Heart right ventricle (tissue), 16 donors: ENCODE measurements at places on chromosomes 1 and 21. TPM values are rescaled to one million over a fixed set of nuclear protein-coding genes. Genes with fewer than 3 reads are reported as not detected.

- DNase-seq: peak; percentile 48
These were observed 569 bp downstream of the ATF3 start for GRCh38 chr1:212608959-212609700.

- DNase-seq: no peak
These were observed 14.7 kb upstream of the CD2 start for GRCh38 chr1:116739371-116740012.

- no peak for DNase-seq
These were observed 183.6 kb downstream of the HFM1 start for GRCh38 chr1:91221017-91221416.

DNA sequence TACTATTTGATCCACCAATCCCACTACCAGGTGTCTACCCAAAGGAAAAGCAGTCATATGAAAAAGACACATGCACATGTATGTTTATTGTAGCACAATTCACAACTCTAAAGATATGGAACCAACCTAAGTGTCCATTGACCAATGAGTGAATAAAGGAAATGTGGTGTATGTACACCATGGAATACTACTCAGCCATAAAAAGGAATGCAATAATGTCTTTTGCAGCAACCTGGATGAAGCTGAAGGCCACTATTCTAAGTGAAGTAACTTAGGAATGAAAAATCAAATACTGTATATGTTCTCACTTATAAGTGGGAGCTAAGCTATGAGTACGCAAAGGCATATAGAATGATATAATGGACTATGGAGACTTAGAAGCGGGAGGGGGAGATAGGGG lies 12.6 kb downstream of the ADIPOR1 start:
- no peak for DNase-seq

DNA sequence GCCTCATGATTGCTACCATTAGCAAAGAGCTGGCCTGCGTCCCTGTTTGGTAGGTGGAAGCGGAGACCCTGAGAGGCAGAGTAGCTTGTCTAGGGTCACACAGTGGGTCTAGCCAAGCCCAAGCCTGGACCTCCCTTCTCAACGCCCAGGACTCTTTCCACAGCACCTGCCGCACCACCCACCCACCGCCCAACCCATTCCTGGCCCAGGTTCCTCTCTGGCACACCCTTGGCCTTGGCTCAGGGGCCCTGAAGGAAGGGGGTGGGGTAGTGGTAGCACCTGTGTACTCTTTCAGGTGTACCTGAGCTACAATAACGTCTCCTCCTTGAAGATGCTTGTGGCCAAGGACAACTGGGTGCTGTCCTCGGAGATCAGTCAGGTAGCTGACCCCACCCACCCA lies 19.3 kb downstream of the FAM151A start:
- no peak for DNase-seq

DNA sequence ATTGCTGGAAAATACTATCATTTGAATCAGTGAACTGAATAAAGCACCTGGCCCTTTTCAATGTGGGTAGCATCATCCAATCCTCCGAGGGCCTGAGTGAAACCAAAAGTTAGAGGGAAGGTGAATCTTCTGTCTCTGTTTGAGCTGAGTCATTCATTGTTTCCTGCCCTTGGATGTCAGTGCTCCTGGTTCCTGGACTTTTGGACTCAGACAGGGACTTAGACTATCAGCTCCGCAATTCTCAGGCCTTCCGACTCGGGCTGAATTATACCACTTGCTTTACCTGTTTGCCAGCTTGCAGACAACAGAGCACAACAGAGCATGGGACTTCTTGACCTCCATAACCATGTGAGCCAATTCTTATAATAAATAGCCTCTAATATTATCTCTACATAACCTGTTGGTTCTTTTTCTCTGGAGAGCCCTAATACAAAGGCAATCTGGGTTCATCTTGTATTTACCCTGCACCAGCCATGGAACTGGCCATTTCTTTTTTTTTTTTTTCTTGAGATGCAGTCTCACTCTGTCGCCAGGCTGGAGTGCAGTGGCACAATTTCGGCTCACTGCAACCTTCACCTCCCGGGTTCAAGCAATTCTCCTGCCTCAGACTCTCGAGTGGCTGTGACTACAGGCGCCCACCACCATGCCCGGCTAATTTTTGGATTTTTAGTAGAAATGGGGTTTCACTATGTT lies 19.2 kb upstream of the VASH2 start:
- no peak for DNase-seq

GRCh38 chr1:220798338-220798737 lies 11.6 kb downstream of the MTARC1 start:
- DNase-seq: no peak

DNA sequence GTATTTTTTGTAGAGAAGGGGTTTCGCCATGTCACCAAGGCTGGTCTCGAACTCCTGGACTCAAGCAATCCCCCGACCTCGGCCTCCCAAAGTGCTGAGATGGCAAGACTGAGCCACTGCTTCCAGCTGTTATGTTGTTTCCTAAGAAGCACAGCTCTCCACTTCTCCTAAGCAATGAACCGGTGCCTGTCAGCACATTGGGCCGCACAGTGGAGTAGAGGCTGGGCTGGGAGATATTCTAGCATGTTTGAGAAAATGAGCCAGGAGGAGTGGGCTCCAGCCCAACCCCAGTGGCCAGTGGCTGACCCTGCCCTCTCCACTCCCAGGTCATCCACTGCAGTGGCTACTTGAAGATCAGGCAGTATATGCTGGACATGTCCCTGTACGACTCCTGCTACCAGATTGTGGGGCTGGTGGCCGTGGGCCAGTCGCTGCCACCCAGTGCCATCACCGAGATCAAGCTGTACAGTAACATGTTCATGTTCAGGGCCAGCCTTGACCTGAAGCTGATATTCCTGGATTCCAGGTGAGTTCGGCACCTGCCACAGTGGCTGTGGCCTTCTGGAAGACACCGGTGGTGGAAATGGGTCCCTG lies 27.0 kb downstream of the SIM2 start:
- no peak for DNase-seq

DNA sequence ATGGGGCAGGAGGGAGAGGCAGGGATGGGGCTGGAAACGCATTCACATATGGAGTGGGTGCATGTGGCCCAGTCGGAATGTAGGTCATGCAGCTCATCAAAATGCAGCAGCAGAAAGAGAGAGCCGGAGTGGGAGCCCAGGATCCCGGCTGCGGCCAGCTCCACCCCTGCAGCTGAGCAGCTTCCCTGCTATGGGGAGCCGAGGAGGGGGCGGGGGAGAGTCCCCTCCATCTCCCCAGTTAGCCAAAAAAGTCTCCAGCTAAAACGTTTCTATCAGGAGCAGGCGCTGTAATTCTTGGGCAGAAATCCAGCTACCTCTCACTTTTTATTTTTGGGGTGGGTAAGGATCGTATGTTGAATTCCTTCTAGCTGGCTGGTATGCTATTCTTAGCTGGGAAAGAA lies 39.7 kb downstream of the MRPL37 start:
- DNase-seq: no peak

GRCh38 chr1:200525090-200525987 lies 95.2 kb downstream of the KIF14 start:
- no peak for DNase-seq

- DNase-seq: no peak
These were observed 673 bp upstream of the DHCR24 start for GRCh38 chr1:54887665-54888071.

GRCh38 chr1:147807405-147807804 lies 47.0 kb upstream of the GJA5 start:
- DNase-seq: no peak

DNA sequence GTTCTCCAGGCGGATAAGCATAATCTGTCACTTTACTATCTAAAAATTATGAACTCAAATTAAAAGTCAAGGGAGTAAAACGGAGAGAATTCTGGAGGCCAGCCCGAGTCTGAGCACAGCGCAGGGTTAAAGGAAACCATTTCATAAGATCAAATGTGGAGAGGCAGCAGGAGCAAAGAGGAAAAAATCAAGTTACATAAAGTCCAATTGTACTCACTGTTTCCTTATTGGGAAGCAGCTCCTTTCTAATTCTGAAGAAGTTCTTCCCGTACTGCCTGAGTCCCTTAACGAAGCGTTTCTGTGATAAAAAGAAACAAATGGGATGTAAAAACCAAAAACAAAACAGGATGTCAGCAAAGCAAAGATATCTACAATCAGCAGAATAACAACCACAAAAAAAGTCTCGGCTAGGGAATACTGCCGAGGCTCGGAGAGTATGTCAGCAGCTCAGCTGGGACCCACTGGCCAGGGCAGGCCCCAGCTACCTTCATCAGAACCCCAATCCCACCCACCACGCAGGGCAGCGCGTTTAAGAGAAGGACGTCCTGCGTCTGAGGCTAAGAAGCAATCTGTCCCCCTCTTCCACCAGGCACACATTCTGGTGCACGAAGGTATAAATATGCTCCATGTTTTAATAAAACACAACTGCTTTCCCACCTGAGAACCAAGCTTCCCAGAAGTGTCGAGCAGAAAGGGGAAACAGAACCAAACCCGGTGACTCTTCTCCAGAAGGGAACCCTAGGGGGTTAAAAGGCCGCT lies 104.8 kb downstream of the SLC45A1 start:
- no peak for DNase-seq

DNA sequence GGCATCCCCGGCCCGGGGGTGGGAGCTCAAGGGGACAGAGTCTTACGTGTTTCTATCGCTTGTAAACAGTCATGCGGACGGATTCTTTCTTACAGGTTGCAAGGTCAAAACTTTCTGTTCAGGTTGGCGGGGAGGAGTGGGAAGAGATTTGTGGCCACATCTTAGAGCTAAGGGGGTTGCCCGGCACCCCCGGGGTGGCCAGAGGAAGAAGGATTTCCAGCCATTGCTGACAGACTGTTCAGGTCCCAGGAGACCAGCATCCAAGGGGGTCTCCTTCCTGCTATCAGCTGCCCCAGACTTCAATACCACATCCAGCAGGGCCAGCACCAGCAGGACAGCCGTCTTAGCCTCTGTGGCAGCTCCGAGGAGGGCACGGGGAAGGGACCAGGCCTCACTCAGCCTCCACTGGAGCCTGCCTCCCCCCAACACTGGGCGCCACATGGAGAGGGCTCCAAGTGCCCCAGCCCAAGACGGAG lies 52.0 kb downstream of the KIF21B start:
- no peak for DNase-seq

- peak; percentile 83 for DNase-seq
These were observed 15.6 kb upstream of the HJV start for GRCh38 chr1:146036965-146037646.

GRCh38 chr1:207823880-207824566 lies 72.2 kb downstream of the CD46 start:
- DNase-seq: peak; percentile 85

GRCh38 chr1:88655685-88656299 lies 28.3 kb upstream of the PKN2 start:
- no peak for DNase-seq

DNA sequence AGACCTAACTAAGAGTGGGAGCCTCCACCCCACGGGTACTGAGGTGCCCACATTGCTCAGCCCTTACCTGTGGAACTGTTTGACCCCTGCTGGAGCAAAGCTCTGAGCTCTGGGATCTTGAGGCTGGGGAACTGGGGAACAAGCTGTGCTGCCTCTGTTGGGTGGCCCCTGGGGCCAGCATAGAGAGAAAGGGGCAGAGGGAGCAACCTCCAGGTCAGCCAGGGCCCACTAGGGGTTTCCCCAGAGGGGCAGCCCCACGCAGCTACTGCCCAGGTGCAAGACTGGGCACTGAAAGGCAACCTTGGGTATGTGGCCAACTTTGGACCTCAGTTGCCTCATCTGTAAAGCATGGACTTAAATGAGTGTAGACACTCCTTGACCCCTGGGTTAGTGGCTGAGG lies 23.5 kb upstream of the EPB41 start:
- DNase-seq: no peak

DNA sequence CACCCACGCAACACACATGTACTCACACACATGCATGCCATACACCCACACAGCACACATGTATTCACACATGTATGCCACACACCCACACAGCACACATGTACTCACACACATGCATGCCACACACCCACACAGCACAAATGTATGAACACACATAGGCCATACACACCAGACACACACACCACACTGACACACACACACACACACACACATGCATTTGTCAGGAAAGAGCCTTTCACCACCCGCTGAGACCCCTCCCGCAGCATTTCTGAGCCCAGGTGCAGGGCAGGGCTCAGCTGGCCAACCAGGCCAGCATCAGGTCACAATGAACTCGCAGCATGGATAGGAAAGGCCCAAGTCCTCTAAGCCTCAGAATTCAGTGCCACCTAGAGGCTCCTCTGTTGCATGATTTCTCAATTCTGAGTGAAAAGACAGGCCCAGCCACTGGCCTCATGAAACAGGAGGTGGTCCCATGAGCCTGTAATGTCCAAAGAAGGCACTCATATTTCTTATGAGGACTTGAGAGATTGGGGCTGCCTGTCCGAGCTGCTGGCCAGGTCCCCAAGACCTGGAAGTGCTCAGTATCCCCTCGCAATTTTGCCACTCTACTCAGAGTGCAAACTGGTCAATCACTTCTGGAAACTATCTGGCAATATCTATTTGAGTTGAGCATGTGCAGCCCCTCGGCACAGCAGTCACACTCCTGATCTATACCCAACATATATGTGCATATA lies 57.3 kb downstream of the PSMG1 start:
- no peak for DNase-seq

DNA sequence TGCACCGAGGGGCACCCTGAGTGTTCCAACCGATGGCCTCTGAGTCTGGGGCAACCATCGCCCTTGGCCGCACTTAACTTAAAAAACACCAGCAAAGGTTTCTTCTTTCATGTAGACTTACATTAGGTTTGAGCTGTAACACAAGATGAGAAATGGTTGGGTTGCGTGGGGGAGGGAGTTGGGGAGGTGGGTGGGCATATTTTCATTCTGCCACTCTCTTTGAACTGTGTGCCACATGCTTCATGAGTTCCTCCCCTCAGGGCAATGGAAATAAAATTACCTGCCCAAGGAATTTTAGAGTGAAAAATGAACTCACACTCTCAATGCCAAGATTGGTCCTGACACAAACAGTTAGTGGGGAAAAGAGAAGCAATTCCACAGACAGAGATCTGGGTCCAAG lies 430.1 kb upstream of the USP24 start:
- no peak for DNase-seq

- DNase-seq: no peak
These were observed 19.5 kb downstream of the FAAH start for GRCh38 chr1:46413596-46413985.

DNA sequence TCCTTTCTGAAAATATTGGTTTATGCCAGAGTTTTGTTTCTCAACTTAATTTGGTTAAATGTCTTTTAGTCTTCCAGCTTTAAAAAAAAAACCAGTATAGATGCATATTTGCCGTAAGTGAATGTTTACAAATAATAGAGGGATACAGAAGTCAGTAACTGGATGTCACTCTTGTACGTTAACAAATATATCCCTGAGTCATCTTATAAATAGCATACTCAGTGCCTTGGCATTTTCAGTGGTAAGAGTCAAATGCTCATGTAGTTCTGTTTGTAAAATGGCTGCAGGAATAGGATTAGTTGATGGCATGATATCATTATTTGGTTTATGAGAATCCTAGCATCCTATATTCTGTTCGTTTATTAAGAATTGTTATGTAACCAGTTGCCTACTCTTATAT lies 55.4 kb downstream of the SPEN start:
- no peak for DNase-seq

Gene PRUNE1
- 24.4 TPM for polyA plus RNA-seq

Gene IGSF5
- polyA plus RNA-seq: 1.7 TPM

Gene ETV3L
- polyA plus RNA-seq: not detected

Gene ANKRD35
- 2.1 TPM for polyA plus RNA-seq

Gene COL6A2
- 363 TPM for polyA plus RNA-seq

Gene MCOLN2
- 0.01 TPM for polyA plus RNA-seq

Gene SERTAD4
- 2.3 TPM for polyA plus RNA-seq

Gene B3GALT2
- 20.0 TPM for polyA plus RNA-seq

Gene CRYAA
- not detected for polyA plus RNA-seq
